Activated CD4-positive, alpha-beta memory T cell treated with anti-CD3 and anti-CD28 coated beads for 36 hours (primary cell): ENCODE measurements at places on chromosomes 7 and 10.

- DNase-seq = no peak
These were observed 77.4 kb downstream of the ALOX5 start for GRCh38 chr10:45451407-45451806.

- peak; percentile 62 for DNase-seq
These were observed 83.0 kb upstream of the ADRB1 start for GRCh38 chr10:113960617-113961181.

- no peak for DNase-seq
These were observed 1066.5 kb downstream of the TYW1 start for GRCh38 chr7:68063171-68063570.

- DNase-seq = no peak
These were observed 435.3 kb downstream of the MDFIC start for GRCh38 chr7:115356999-115357702.

DNA sequence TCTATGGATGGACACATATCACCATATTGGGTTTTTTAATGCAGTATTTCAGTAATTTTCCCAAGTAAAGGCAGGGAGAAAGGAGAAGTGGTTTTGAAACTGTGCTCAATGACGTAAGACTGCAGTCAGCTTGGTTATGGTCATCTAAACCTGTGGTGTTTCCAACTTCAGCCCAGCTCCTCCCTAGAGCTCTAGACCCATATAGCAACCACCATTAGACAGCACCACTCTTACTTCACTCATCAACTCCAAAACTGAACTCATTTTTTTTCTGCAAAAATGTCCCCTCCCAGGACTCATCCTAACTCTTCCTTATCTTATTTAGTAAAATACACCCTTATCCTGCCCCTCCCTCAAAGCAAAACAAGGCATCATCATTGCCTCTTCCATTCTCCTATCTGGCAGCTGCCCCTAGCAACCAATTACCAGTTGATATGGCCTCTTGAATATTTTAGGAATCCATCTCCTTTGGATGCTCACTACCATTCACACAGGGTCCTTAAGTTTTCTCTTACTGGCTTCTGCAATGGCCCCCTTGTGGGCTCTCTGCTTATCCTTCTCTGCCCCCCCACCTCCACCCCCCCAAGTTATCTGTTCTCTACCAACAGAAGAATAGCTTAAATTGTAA lies 1.5 kb upstream of the RALA start:
- DNase-seq = no peak

- no peak for DNase-seq
These were observed 48.0 kb upstream of the DLG5 start for GRCh38 chr10:77974396-77975074.

DNA sequence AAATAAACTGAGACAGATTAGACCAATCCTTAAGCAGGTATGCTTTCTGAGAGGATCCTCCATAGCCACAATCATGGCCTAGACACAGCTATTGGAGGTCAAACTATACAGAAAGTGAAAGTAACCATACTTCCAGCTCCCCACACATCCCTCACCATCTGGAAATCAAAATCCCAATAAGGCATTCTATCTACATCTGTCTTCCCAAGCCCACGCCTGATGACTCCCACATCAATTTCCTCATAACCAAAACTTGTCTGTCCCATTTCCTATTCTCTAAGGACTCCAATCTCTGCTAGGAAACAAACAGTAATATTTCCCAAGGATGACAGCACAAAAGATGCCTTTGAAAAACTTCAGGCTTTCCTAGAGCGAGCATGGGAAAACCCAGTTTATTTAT lies 247.3 kb upstream of the HPS1 start:
- no peak for DNase-seq
